ELF-1 (cell line): ENCODE measurements at places on chromosomes 1 and 21.

DNA sequence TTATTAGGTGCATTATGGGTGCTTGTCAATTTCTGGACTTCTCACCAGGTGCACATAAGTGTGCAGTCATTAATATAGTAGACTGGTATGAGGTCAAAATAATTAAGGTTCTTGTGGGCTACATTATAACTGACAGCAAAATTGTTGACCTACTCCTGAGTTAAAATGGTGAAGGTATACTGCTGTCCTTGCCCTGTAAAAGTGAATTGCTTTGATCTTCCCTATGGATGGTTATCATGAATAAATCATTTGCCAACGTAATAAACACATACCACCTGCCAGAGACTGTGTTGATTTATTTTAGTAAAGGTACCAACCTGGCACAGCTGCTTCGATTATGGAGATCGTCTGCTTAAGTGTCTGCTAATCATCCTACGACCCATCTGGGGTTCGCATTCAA is 201.6 kb upstream of the KCNK2 start:
- no peak for DNase-seq

- no peak for DNase-seq
These were observed 59.2 kb downstream of the NPHP4 start for GRCh38 chr1:5933050-5933449.

GRCh38 chr1:21051177-21051825 is 125.4 kb downstream of the EIF4G3 start:
- no peak for DNase-seq

DNA sequence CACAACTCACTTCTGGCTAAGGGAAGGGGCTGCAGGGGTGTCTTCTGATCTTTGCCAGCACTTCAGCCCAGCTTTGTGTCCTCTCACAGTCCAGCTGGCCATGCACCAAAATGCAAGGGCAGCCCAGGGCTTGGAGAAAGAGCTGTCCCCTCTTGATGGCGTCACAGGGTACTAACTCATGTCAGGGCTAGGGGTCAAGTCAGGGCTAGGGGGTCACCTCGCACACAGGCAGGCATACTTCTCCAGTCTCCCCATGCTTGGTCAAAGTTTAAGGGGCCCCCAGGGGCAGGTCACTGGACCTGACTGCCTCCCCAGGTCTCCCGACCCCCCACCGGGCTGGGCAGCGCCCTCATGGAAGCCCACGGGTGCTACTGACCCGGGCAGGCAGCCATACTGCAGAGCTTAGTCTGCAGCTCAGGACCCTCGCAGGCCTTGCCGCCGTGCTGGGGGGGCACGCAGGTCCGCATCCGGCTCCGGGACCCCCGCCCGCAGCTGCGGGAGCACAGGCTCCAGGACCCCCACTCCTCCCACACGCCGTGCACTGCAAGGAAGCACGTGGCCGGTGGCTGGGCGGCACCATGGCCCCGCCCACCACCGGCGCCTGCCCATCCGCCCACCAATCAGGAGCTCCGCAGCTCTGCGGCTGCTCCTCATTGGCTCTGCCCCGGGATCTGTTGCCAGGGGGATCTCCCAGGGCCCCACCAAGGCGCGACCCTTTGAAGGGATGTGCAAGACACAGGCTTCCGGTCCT is 21.5 kb downstream of the ADGRB2 start:
- no peak for DNase-seq

- no peak for DNase-seq
These were observed 1.2 kb upstream of the CAMTA1 start for GRCh38 chr1:6783936-6784559.

- peak; percentile 45 for DNase-seq
These were observed 11.3 kb downstream of the ARHGEF11 start for GRCh38 chr1:157034137-157034800.

- DNase-seq: no peak
These were observed 237.0 kb downstream of the TBX15 start for GRCh38 chr1:118751166-118751565.

GRCh38 chr1:172142324-172142723 is 278.2 kb upstream of the C1orf105 start:
- DNase-seq: no peak

- no peak for DNase-seq
These were observed 6.3 kb upstream of the TRIM33 start for GRCh38 chr1:114517348-114517747.

DNA sequence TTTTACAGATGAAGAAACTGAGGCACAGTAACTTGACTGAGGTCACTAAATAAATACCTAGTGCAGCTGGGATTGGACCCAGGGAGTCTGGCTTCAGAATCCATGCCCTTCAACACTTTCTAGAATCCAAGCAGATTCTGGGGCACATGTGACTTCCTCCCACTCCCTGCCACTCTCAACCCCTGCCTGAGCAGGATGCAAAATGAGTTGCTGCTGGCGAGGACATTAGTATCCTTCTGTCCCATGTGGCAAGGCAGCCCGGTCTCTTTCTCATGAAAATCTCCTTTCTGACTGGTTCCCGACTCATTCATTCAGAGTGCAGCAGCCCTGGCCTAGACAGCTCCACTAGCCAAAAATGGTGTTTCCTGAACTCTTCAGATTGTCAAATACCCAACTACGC is 28.4 kb downstream of the TNNT2 start:
- DNase-seq: no peak

- no peak for DNase-seq
These were observed 13.3 kb downstream of the ZBTB8OS start for GRCh38 chr1:32636914-32637645.

DNA sequence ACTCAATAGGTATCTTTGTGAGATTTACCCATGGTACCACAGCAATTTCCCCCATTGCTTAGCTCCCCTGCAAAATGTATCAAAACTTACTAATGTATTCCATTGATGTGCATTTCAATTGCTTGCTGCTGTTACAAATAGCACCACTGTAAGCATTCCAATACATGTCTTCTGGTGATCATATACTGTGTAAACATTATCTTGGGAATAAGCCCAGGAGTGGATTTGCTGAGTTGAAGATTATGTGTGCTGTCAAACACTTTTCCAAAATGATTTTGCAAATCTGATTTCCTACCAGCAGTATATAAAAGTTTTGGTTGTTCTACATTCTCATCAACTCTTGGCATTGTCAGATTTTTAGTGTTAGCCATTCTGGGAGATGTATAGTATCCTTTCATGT is 141.0 kb upstream of the KCTD3 start:
- DNase-seq: no peak

GRCh38 chr1:33094971-33095604 is 14.1 kb downstream of the AZIN2 start:
- DNase-seq: peak; percentile 77

GRCh38 chr1:162660574-162660973 is 28.3 kb downstream of the DDR2 start:
- no peak for DNase-seq

- no peak for DNase-seq
These were observed 100.8 kb downstream of the UCK2 start for GRCh38 chr1:165928075-165928731.

DNA sequence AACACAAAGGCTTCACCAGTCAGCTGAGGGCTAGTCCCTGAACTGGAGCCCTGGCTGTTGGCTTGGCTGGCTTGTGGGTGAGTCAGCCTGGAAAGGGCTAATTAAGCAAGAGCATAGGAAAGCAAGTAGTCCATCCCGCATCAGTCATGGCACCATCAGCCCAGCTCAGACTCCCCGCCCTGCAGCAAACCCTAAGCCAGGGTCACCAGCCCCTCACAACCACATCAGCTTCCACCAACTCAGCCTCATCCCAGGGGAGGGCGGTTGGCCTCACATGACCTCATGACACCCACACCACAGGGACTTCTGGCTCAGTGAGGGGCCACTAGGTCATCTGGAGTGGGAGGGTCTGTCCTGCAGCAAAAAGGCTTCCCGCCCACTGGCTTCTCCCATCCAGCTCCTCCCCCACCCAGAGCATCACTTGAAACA is 7.0 kb upstream of the SPATC1L start:
- DNase-seq: no peak

- DNase-seq: peak; percentile 66
These were observed 801 bp downstream of the TRAF5 start for GRCh38 chr1:211327346-211327921.
